ENCODE measurements at places on chromosomes 7 and 10.

GRCh38 chr7:38907766-38908165 is 1.2 kb downstream of the VPS41 start:
- DNase-seq: no peak

GRCh38 chr7:134826105-134826504 is 46.7 kb downstream of the CALD1 start:
- no peak for DNase-seq

GRCh38 chr10:127198307-127198706 is 1.9 kb upstream of the INSYN2A start:
- no peak for DNase-seq

- no peak for DNase-seq
Observed at GRCh38 chr10:92826504-92826903, 21.8 kb upstream of the EXOC6 start.

DNA sequence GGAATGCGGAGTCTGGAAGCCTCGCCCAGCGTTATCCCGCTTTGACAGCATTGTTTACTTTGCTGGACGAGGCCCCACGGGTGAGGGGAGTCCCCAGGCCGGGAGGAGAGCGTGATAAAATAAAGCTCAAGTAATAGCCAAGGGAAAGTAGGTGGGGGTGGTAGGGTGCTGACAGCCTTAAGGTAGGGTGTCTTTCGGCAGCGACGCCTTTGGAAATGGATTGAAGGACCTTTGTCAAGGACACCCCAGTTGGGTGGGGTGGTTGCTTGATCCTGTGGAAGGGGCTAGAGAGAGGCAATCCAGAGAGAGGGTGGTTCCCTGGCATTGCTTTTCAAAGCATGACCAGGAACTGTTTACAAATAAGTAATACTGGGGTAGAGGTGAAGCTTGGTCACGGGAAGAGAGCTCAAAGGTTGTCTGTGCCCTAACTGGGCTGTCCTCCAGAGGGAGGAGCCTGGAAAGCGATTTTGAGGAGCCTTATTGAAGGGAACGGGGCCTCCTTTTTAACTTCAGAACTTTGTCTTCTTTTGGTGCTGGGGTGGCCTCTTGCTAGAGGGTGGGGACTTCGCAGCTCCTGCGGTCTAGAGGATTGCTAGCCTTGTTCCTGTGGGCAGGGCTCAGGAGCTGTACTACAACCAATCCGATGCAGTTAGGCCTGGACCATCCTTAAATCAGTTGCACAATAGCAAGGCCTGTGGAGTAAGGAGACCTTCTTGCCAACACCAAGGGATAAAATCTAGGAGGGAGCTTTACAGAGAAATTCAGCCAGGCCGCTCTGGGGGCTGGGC is 1.3 kb downstream of the EIF4EBP2 start:
- DNase-seq: no peak

DNA sequence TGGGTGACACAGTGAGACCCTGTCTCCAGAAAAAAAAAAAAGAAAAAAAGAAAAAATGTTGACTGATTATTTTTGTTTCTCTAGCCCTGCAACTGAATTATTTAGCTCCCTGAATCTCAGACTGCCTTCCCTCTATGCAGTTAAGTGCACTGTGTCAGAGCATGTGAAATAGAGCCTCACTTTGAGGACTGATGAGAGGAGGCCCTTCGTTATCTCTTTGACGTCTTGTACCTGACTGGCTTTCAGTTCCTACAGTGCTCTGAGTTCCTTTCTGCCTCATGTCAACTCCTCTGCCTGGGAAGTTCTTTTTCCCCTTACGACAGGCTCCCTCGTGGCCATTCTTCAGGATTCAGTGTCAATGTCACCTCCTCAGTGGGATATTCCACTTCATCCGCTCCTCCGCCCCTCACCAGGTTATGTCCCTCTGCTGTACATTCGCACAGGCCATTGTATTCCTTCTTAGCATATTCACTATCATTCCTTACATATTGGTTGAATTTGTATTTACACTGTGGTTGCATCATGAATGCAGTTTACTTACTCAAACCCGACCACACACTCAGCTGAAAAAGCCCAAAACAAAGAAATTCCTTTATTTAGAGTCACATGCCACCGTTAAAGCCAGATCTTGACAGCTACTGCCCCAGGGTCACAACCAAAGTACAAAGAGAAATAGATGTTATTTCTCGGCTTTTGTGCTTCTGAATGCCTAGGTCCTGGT is 18.1 kb upstream of the CAMK2G start:
- no peak for DNase-seq

DNA sequence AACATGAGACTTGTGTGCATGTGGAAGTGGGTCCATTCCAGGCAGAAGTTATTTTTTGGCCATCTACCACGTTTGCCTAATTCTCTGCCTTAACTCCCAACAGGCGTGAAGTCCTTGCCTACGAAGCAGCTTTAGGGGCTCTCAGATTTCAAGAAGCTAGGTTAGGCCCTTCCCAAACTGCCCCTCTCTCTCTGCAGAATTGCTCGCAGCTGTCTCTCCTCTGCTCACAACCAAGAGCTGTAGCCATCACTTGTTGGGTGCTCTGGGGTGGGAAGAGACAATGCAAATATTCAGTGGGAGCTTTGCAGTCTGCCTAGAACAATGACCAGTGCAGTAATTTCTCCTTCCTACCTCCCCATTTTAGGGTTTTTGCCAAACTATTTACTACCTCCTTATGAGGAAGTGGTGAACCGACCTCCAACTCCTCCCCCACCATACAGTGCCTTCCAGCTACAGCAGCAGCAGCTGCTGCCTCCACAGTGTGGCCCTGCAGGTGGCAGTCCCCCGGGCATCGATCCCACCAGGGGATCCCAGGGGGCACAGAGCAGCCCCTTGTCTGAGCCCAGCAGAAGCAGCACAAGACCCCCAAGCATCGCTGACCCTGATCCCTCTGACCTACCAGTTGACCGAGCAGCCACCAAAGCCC is 24.9 kb downstream of the CYP17A1 start:
- DNase-seq: no peak

- DNase-seq: no peak
Observed at GRCh38 chr7:22016507-22016906, 70.8 kb upstream of the CDCA7L start.

DNA sequence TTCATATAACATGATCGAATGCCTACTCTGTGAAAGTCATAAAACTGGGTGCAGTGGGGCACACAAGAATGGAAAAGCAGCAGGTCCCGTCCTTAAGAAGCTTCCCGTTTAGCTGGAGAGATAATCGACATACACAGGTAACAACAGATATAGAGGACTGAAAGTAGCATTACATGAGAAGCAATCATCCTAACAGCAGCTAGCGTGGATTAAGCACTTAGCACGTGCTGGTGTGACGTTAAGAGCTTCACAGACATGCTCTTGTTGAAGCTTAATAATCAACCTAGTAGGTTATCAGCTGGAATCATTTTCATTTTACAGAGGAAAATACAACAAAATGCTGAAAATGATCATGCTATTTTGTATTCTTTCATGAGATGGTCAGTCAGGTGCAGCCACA is 184.8 kb downstream of the GPAM start:
- no peak for DNase-seq

DNA sequence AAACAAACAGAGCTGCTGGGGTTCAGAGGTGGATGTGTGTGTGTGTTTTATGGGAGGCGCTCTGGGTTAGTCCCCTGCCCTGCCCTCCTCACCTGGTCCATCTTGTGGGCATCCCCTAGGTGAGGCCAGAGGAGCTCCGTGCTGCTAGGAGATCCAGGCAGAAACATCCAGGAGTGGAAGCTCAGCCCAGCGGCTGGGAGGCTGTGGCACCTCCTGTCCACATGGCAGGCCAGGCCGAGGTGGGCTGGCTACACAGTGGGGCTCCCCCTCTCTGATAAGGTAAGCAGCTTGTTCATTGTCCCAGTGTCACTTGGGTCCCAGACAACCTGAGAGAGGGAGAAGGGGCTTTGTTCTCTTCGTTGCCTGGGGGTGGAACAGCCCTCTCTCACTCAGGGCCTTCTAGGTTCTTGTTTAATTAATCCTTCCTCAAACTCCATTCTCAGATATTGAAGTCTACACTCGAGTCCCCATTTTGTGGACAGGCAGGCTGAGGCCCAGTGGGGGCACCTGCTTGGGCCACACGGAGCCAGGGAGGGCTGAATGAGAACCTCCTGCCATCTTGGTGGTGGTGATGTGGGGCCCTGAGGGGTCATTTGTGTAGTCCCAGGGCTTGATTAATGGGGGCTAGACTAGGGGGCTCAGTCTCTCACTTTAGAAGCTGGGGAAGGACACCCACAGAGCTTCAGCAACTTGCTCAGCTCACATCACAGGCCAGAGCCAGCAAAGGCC is 216.8 kb upstream of the GPR26 start:
- no peak for DNase-seq

GRCh38 chr7:20214921-20215669 is 2.1 kb downstream of the MACC1 start:
- no peak for DNase-seq

- no peak for DNase-seq
Observed at GRCh38 chr7:147858421-147858820, 732.1 kb upstream of the C7orf33 start.

GRCh38 chr7:102285540-102286236 is 980 bp upstream of the SH2B2 start:
- no peak for DNase-seq

DNA sequence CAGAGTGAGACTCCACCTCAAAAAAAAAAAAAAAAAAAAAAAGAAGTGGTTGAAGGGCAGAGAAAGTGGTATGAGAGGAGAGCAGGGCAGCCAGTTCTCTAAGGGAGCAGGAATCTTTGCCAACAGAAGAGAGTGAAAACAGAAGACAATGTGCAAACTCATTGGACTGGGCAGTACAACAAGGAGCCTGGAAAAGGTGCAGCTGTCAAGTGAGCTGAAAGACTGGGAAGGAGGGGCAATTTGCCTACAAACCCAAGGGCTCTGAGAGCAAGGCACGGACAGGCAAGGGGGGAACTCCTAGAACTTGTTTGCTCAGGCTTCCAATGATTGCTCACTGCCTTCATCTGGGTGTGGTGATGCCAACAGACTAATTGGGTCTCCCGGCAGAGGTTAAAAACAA is 9.5 kb downstream of the ACTR1A start:
- no peak for DNase-seq

DNA sequence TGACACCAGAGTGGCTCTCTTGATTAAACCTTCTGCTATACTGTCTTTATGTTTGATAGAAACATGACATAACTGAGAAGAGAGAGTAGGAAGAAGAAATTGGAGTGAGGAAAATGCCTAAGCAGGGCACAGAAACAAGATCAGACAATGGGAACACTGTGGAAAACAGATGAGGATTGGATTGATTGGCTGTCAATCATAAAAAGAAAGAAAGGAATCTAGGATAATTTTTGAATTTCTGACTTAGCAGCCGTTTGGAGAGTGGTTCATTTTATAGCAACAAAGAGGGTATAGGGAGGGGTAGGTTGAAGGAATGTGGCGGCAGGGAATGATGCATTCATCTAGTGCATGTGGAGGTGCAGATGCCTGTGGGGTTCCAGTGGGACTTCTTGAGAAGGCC is 7.8 kb downstream of the TEX47 start:
- no peak for DNase-seq

DNA sequence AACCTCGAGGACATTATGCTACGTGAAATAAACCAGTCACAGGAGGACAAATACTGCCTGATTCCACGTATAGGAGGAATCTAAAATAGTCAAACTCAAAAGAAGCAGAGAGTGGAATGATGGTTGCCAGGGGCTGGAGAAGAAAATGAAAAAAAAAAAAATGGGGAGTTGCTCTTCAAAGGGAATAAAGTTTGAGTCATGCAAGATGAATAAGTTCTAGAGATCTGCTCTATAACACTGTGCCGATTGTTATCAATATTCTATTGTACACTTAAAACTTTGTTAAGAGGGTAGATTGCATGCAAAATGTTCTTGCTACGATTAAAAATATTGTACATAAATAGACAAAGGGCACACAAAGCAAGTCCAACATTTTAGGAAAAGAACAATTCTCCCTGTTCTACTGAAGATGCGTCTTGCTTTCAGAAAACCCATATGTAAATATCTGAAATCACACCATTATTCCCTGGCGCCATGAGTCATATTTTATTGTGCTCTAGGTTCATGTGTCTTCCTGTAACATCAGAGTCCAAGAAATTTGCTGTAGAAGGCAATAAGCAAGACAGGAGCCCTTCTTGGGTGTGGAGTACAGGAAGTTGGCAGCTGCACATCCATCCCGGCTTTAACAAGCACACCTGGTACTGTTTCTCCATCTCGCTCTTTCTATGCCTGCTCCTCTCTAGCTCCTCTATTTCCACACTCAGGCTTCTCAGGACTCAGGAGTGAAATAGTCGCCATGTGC is 145.9 kb downstream of the GFRA1 start:
- no peak for DNase-seq

GRCh38 chr10:130232166-130233034 is 96.2 kb downstream of the GLRX3 start:
- DNase-seq: no peak

DNA sequence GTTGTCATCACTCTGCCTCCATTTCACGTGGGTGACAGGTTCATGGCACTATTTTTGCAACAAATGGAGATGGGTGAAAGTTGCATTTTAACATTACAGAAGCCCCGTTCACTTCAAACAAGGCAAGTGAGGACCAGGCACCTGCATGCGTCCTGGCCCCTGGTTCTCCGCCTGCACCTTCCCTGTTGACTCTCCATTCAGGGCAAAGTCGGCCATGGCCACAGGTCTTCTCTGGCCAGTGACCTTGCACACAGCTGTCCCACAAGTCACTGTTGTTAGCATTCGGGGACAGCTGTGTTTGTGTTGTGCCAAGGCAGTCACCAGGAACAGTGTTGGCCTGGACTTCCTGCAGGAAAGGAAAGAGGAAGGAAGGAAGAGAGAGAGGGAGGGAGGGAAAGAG is 554.9 kb downstream of the TCERG1L start:
- no peak for DNase-seq

GRCh38 chr10:97497572-97498075 is 598 bp downstream of the MMS19 start:
- peak; percentile 48 for DNase-seq

DNA sequence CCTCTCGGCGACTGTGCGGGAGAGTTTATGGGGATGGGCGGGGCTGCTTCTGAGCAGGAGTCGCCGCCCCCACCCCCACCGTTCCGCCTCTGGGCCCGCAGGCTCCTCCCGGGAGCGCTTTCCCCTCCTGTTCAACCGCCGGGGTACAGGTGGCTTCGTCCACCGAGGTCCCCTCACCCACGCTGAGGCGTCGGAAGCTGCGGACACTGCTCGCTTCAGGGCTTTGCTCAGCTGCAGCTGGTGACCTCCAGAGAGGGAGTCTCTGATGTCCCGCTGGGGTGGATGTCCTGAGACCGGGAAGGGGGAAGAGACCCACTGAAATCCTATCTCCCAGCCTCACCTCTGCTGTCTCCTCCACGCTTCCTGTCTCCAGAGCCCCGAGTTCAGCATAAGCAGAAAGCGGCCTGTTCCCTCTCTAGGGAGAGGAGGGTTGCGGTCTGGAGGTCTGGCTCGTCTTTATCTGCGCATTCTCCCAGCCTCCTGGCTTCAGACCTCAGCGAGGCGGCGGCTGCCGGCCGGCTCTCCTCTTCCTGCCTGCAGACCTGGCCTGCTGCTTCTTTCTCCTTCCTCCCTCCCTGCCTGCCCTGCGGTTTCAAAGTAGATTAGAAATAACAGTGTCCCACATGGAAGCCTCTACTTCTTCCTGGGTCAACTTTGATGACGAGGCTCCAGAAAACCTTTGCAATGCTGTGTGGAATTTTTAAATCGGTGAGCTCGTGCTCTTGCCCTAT is 1.8 kb downstream of the CYP2E1 start:
- DNase-seq: no peak

GRCh38 chr10:58743466-58744115 is 230.9 kb downstream of the BICC1 start:
- no peak for DNase-seq
